ENCODE measurements at places on chromosomes 2 and 18. TPM values are rescaled to one million over a fixed set of nuclear protein-coding genes. Genes with fewer than 3 reads are reported as not detected.

The NCKAP5 gene
- total RNA-seq = not detected

The NYAP2 gene
- not detected for total RNA-seq

DNA sequence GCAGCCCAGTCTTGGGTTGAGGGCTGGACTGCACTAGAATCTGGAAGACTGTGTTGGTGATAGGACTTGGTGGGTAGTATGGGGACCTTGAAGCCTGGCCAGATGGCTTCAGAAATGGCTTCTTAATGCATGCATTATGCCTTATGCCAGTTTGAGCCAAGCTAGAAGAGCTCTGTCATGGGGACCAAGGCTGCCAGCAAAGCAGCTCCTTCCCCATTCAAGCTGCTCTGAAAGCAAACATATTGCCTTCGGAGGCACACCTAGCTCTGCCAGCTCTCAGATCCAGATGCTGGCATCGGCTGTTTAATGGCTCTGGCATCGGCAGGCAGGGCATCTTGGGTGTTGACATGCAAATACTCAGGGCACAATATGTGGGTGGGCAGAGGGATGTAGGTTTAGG is 59.0 kb upstream of the IGFBP5 start:
- no peak for DNase-seq
- no peak overlapping the region for H3K27ac ChIP-seq
- peaks cover 16% of the 10 kb centered on the region for H3K27me3 ChIP-seq
- no peaks in the 10 kb centered on the region for H3K36me3 ChIP-seq
- H3K4me1 ChIP-seq = no peaks in the 10 kb centered on the region
- no peak overlapping the region for H3K4me3 ChIP-seq

DNA sequence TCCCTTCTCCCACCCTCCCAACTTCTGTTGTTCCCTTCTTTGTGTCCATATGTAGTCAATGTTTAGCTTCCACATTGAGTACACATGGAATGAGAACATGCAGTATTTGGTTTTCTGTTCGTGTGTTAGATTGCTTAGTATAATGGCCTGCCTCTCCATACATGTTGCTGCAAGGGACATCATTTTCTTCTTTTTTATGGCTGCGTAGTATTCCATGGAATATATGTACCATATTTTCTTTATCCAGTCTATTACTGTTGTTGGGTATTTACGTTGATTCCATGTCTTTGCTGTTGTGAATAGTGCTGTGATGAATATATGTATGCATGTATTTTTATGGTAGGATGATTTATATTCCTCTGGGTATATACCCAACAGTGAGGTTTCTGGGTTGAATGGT is 42.0 kb downstream of the NUP35 start:
- peaks cover 8% of the 10 kb centered on the region for H3K36me3 ChIP-seq
- H3K4me3 ChIP-seq = no peak overlapping the region
- H3K4me1 ChIP-seq = peaks cover 7% of the 10 kb centered on the region
- H3K27ac ChIP-seq = no peak overlapping the region

- H3K27ac ChIP-seq = no peak overlapping the region
- H3K27me3 ChIP-seq = no peaks in the 10 kb centered on the region
- H3K4me3 ChIP-seq = no peak overlapping the region
- H3K36me3 ChIP-seq = no peaks in the 10 kb centered on the region
- DNase-seq = no peak
These were observed 68.2 kb downstream of the HS1BP3 start for GRCh38 chr2:20582600-20583221.

DNA sequence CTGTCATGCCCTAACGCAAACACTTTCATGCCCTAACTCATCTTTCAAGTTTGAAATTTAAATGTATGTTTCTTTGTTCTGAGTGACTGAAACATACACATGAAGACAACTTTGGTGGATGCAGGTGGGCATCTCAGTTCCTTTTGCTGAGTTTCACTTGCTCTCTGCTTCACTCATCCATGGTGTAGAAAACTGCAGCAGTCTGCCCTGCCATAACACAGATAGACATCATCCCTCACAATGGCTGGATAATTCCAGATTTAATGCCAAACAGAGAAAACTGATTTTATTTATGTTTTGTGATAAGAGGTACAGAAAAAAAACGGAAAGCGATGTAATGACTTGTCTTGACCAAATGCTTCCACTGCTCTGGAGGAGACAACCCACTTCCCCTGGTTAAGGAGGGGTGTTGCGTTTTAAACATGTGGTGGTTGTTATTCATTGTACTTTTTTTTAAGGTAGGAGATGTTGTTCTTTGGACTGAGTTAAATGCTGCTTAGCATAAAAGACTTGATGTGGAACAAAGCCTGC is 70.4 kb downstream of the RHBDD1 start:
- peaks cover 4% of the 10 kb centered on the region for H3K36me3 ChIP-seq
- peak overlapping the region; percentile 59 for H3K27ac ChIP-seq
- H3K27me3 ChIP-seq = no peaks in the 10 kb centered on the region

GRCh38 chr2:134818321-134818720 is 20.1 kb upstream of the ACMSD start:
- H3K27ac ChIP-seq = no peak overlapping the region
- H3K4me1 ChIP-seq = no peaks in the 10 kb centered on the region
- no peak overlapping the region for H3K4me3 ChIP-seq
- H3K36me3 ChIP-seq = no peaks in the 10 kb centered on the region

- H3K27ac ChIP-seq = no peak overlapping the region
- no peak overlapping the region for H3K4me3 ChIP-seq
- H3K27me3 ChIP-seq = no peaks in the 10 kb centered on the region
- H3K4me1 ChIP-seq = no peaks in the 10 kb centered on the region
These were observed 135.5 kb downstream of the PDE1A start for GRCh38 chr2:182291296-182291695.

Data from T-helper 17 cell (primary cell).